ENCODE measurements at places on chromosomes 11 and 22.

GRCh38 chr11:57116654-57117053 is 65.1 kb upstream of the LRRC55 start:
- DNase-seq = peak; percentile 69

DNA sequence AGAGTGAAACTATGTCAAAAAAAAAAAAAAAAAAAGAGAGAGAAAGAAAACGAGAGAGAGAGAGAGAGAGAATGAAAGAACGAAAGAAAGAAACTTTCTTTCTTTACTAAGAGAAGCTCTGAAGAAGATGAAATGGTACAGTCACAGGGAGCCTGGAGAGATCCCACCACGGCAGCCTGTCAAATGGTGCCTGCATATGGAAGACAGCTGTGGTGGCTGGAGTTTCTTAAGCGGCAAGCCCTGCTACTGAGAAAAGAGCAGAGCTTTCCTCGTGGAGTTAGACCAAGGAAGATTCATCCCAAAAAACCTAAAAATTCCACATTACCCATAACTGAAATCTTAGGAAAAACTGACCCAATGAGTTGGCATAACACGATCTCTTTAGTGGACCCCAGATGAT is 66.7 kb downstream of the MICAL3 start:
- no peak for DNase-seq

GRCh38 chr11:61776561-61777075 is 15.8 kb downstream of the TMEM258 start:
- peak; percentile 69 for DNase-seq

- no peak for DNase-seq
Measured at GRCh38 chr22:39311592-39312400, 7.6 kb downstream of the RPL3 start.

DNA sequence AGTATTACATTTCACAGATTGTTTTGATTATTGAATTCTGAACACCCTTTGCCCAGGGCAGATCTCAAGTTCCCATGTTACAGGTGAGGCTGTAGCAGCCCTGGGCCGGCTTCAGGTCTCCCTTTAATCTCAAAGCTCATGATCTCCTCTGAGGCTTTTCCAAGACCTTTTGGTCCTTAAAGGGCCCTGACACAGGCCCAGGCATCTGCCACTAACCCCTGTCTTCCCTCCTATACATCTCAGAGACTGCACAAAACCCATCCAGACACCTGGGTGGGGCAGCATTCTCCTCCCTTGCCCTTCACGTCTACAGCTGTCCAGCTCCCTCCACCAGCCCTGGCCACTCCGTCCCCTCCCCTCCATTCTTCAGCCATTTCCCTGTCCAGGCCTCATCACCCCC is 37.8 kb downstream of the PDE2A start:
- no peak for DNase-seq

- DNase-seq = no peak
Measured at GRCh38 chr11:13136272-13136596, 127.1 kb downstream of the RASSF10 start.

GRCh38 chr11:13952221-13952620 is 10.3 kb upstream of the SPON1 start:
- DNase-seq = no peak
